ENCODE measurements at places on chromosomes 11 and 22.
A peak's percentile ranks its signal among the peaks of the same experiment; 100 is the strongest.

DNA sequence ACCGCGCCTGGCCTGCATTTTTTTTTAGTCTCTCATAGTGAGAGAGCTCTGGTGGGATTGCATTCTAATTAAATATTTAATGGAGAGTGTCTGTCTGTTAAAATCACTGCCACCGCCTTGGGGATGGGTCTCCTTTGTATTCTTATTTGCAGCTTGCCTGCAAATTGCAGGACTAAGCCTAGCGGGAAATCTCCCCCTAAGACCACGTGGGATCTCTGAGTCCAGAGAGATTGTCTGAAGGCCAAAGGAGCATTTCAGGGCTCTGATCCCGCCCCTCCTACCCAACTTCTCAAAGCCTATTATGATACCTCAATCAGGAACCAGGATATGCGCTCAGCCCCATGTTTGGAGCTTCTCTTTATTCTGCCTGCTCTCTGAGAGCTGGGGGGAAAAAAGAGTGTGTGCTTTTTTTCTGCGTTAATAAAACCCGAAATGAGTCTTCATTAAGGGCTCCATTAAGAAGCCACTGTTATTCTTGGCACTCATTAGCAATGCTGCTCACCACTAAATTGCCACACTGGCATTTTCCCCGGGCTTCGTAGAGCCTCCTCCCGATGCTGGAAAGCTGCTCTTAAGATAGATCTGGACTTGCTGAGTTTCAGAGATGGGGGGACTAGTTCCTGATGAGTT lies 92.9 kb upstream of the THY1 start:
- no peak for DNase-seq

DNA sequence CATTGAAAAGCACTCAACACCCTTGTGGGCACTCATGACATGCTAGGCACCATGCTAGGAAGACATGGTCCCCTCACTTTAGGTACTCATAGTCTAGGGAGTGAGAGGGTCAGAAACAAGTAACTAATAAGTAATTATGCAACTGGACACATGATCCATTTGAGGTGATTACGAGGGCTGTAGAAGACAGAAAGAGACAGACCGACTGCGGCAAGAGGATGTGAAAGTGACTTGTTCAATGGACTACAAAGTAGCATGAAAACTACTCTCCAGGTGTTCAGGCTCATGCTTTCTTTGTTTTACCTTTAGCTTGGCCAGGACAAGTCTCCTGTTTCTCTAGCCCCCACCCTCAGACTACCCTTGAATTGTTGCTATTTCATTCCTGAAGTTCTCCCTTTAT lies 310.8 kb upstream of the SORL1-AS1 start:
- DNase-seq: no peak

GRCh38 chr22:40279017-40279416 lies 67.3 kb upstream of the ADSL start:
- no peak for DNase-seq

DNA sequence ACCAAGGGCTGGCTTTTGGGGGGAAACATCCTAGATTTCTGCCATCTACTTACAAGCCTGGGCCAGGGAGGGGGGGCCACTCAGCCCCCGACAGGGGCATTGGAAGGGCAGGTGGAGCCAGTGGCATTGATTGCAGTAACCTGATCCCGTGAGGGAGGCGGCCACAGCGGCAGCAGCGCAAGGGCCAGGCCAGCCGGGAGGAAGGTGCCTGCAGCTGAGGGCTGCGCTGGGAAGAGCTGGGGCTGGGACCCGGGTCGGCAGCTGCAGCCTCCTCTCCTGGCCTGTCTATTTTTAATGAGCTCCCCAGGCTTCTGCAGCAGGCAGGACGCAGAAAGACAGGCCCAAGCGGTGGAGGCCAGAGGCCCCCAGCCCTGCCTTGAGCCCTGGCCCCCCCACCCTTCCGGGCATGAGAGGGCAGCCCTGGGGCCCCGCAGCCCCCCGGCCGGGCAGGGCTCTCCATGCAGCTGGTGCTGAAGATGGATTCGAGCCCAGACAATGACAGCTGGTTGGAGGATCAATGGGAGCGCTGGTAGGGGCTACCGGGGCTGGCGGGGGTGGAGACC lies 10.6 kb downstream of the FREY1 start:
- DNase-seq: no peak

DNA sequence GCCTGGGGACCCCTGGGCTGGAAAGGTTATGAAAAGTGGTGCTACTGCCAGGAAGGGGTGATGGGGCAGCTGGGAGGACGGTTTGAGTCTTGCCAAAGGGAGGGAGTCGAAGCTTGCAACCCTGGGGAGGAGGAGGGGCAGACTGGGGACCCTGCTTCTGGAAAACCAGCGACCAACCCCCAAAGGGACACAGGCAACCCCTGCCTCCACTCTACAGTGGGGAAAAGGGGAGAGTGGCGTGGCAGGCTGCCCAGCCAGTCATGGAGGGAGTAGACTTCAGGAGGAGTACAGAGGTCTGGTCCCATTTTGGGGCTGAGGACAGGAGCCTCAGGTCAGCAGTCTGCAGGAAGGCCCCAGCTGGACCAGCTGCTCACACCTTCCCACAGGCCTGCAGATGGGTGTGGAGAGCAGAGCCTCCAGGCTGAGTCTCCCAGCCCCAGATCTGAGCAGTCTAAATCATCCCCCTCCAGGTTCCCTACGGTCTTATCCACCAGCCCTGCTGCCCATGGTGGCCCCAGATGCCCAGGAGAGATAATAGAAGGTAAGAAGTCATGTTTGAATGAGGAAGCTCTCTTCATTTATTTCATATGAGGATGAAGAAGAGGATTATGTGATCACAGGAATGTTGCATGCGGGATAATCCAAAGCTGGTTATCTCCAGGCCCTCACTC lies 3.3 kb downstream of the DDT start:
- no peak for DNase-seq

DNA sequence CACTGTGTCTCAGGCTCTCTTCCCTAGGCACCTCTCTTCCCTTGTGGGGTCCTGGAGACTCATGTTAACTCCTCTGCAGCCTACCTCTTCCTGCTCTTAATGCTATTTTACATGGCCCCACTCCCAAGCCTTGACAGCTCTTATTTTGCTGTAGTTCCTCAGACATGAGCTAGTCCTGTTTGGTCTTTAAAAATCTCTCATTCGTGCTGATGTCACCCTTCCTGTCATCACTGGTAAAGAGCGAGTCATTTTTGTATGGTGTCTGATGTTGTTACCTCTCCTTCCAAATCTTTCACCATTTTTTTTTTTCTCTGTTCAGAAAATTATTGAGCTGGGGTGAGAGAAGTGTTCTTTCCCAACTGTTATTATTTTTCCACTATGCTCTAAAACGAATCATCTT lies 84.8 kb upstream of the ZBED5 start:
- DNase-seq: no peak

GRCh38 chr22:36208914-36209313 lies 7.3 kb upstream of the APOL4 start:
- no peak for DNase-seq

GRCh38 chr11:72239849-72240460 lies 4.0 kb downstream of the PHOX2A start:
- no peak for DNase-seq

GRCh38 chr11:44208976-44209603 lies 100.8 kb downstream of the ALX4 start:
- DNase-seq: no peak

DNA sequence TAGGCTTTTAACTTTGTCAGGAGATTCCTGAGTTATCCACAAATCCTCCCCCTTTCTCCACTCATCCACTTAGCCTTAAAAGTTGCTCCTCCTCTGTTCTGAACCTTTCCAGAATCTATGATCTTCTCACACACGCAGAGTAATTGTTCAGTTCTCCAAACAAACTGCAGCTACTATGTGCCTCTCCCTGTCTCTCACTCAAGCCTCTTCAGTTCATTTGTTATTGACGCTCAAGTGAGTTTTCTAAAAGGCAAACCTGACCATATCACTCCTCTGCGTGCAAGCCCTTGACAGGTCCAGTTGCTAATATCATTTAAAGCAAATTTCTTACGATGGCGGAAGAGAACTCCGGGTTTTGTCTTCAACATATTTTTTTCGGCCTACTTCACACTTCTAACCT lies 1169.7 kb upstream of the TENM4 start:
- DNase-seq: no peak

DNA sequence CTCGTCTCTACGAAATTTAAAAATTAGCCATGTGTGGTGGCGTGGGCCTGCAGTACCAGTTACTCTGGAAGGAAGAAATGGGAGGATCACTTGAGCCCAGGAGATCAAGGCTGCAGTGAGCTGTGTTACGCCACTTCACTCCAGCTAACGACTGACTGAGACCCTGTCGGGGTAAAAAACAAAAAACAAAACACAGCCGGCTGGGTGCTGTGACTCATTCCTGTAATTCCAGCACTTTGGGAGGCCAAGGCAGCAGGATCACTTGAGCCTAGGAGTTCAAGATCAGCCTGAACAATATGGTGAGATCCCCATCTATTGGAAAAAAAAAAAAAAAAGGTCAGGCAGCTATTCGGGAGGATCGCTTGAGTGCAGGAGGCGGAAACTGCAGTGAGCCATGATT lies 2.4 kb downstream of the PAFAH1B2 start:
- no peak for DNase-seq

DNA sequence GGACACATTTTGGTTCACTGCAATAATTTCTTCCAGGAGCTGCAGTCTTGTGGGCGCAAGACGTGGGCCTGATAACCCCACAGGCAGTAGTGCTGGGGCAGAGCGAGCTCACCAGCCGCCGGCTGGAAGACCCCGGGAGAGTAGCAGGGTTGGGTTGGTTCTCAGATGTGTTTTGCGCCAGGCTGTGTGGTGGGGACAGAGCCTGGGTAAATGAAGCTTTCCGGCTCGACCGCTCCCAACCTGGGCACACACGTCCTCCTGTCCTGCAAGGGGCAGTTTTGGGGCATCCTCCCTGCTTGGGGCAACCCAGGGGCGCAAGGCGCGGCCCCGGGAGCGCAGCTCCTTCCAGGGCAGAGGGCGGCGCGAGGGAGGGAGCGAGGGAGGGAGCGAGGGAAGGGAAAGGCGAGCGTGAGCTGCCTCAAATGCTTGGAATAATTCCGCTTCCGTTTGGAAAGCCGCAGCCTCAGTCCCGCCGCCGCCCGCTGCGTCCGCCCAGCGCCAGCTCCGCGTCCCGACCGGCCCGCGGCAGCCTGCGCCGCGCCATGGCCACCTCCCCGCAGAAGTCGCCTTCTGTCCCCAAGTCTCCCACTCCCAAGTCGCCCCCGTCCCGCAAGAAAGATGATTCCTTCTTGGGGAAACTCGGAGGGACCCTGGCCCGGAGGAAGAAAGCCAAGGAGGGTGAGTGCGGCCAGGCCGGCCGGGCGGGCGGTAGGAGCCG lies at the start of gene PARVA:
PARVA (plus strand) TSS at position 466 of the 718 bp plus-strand sequence; CDS start at position 543, 77 bp downstream.
- DNase-seq: no peak

- DNase-seq: no peak
Measured at GRCh38 chr22:42644422-42645340, 4.3 kb upstream of the ATP5MGL start.

- no peak for DNase-seq
Measured at GRCh38 chr11:17498058-17498457, 21.4 kb upstream of the ABCC8 start.

DNA sequence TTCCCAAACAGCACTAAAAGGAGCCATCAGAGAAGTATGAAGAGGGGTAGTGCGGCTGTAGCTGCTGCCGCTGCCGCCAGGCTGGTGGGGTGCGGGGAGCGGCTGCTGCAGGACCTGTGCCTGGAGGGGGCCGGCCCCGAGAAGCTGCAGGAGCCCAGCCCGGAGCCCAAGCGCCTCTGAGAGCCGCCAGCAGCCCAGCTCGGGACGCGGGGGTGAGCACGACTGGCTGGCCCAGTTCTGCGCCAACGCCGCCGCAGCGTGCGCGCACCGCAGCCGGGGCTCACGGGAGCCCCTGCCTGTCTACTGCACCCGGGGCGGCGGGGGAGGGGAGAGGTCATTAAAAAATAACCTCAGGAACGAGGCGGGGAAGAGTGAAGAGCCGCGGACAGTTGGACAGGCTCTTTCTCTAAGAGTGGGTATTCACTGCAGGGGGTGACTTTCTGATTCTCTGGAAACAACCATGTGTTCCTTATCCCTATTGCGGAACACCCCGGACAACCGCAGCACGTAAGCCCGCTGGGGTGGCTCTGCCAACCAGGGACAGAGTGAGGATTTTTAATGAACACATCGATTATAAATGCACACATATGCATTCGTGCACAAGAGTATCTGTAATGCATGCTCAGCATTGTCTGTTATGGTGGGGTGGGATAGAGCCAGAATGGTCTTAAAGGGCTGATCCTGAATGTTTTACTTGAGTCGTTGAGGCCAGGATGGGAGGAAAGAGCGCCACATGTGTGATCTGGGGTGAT lies 453 bp downstream of the GAS2 start:
- DNase-seq: no peak

DNA sequence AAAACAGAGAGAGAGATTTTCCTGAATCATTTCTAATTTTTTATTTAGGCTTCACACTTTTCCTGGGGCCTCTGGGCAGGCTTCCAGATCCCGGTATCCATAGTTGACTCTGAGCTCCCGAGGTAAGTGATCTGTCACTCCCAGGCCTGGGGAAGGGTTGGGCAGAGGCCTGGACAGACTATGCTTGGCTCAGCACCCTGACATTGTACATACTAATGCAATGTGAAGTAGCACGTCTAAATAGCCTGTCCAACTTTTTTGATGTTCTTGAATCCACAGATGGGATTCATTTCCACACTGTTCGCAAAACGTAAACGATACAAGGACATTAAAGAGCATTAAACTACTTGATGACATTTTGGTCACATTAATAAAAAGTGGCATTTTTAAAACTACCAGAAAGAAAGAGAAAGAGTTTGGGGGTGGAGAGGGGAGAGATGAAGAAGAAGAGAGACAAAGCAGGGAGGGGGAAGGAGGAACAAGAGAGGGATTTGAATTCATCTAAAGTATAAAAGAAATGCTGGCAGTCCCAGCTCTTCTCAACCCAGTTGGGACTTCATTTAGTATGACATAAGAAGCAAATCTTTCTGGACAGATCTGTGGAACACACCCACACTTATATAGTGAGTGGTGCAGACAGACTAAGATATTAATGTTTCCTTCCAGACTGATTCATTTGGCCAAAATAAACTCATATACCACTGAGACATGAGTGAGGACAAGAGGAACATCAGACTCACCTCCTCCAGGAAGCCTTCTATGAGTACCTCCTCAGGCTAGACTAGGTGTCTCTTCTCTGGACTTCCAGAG lies 514.2 kb downstream of the SOX6 start:
- no peak for DNase-seq

- DNase-seq: no peak
Measured at GRCh38 chr11:134861490-134862104, 449.6 kb upstream of the B3GAT1 start.

- no peak for DNase-seq
Measured at GRCh38 chr22:23204541-23205157, 24.3 kb downstream of the BCR start.

DNA sequence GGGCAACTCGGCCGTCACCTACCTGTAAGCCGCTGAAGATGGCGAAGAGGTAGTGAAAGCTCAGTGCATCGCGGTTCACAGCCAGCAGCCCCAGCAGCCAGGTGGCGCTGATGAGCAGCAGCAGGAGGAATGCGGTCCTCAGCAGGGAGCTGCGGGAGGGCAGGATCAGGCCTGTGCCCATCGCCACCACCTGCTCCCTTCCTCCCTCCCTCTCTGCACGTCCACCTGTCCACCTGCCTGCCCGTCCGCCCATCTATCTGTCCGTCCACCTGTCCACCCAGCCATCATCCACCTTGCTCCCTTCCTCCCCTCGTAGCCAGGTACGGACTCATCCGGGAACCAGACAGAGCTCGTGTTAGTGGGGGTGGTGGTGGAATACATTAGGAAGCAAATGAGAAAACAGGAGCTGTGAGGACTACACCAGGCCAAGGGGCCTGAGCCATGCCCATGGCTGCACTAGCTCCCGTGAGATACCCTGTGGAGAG lies 32.2 kb downstream of the TRMU start:
- DNase-seq: peak; percentile 39

GRCh38 chr11:113351480-113351879 lies 36.1 kb upstream of the ANKK1 start:
- no peak for DNase-seq

Data from NCI-H1048 (cell line).